ENCODE measurements at places on chromosomes 2 and 18.

GRCh38 chr2:143334837-143335236 is 205.6 kb downstream of the ARHGAP15 start:
- no peak for DNase-seq

GRCh38 chr18:79792988-79793355 is 4.8 kb upstream of the KCNG2 start:
- DNase-seq = peak; percentile 48

DNA sequence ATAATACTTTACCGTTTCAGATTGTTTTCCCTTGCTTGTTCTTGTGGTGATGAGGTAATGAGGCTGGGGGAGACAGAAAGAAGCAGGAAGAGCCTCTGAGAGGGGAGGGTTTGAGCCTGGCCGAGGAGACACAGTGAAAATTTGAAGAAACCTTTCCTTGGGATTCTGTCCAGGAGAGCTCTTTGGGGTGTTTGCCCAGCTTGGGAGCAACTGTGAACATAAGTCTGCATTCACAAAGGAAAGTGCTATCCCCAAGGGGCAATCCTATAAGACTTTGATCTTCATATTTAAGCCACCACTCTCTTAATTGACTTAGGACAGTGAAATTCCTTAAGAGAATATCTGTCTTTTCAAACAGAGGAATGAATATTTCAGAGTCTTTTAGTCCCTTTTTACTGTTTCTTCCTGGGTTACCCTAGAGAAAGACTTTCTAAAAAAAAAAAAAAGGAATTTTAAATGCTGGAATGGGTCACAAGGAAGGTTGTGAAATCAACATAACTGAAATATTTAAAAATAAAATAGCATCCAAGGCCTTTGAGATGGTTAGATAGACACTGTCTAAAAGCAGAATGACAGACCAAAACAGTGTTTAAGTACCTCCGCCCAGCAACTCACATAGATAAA is 52.5 kb upstream of the STAM2 start:
- no peak for DNase-seq

DNA sequence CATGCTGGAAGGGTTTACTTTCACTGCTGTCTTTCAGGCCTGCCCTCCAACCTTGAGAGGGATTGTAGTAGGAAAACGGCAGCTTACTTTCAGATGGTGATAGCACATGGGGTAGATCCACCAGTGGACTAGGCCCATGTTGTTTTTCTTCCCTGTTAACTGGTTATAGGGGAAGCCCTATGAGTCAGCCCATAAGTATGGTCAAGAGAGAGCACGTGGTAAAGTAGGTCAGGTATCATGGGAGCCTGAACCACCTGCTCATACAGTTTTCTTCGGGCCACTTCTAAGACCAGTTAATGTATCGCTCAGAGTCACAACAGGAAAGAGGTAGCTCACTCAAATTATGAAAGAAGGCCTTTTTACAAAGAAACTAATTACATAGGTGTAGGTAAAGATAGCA is 33.0 kb downstream of the PDK1 start:
- DNase-seq = no peak

DNA sequence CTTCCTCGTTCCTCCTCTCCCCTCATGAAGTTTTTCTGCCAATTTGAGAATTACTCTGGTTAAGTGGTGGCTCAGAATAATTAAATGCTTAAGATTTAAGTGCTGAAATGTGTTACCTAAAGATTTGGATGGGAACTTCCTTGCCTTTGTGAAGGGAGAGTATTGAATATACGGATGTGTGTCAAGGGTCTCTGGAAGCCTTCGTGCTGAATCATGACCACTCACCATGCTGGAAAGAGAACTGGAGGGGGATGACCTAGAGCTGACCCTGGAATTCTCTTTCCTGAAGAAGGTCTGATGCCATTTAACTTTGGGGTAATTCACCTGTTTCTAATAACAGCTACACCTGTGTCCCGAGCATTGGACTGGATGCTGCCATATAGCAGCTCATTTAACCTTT is 2.2 kb downstream of the MOCOS start:
- DNase-seq = no peak

DNA sequence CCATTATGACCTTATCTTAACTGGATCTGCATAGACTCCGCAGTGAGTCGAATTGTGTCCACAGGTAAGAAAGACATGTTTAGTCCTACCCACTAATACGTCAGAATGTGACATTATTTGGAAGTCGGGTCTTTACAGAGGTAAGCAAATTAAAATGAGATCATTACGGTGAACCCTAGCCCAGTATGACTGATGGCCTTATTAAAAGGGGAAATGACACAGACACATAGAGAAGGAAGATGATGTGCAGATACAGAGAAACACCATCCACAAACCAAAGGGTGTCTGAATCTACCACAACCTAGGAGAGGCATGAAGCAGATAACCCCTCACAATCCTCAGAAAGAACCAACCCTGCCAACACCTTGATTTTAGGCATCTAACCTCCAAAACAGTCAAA is 135.6 kb downstream of the GALNT1 start:
- peak; percentile 7 for DNase-seq

GRCh38 chr18:68676913-68677312 is 38.0 kb downstream of the TMX3 start:
- DNase-seq = no peak

GRCh38 chr2:44649381-44649780 is 287.6 kb downstream of the CAMKMT start:
- no peak for DNase-seq

GRCh38 chr2:4258563-4258962 is 555.2 kb downstream of the DCDC2C start:
- no peak for DNase-seq

DNA sequence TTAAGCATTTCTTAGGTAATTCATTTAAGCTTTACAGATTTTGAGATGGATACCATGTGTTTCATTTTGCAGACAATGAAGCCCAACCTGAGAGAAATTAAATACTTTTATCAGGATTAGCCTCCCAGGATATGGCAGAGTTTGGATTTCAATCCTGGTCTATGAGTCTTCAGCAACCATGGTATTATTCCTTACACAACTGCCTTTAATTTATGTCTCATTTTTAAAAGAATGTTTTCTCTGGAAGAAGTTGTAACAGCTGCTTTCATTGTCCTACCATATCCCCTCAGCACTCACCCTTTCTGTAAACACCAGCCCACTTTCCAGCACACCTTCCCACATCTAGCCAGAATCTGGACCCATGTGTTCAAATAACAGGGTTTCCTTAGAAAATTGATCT is 863.7 kb upstream of the VRK2 start:
- DNase-seq = no peak
